ENCODE measurements at places on chromosomes 5 and 9.
A peak's percentile ranks its signal among the peaks of the same experiment; 100 is the strongest.

DNA sequence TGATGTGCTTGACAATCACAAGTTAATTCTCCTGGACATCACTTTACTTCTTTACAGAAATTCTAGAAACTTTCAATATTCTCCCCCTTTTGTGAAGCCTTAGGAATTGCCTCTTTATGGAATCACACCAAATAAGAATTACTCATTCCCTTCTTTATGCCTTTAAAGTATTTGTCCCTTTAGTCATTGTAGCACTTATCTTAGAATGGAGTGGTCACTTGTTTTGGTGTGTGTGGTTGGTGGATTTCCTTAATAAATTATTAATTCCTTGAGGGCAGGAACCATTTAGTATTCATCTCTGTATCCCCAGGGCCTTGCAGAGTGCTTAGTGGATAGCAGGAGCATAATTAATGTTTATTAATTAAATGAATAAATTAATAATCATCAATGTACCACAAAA, 307.0 kb downstream of the ARRDC3 start:
- no peak overlapping the region for H3K4me3 ChIP-seq
- no peaks in the 10 kb centered on the region for H3K4me1 ChIP-seq
- no peaks in the 10 kb centered on the region for H3K27me3 ChIP-seq
- DNase-seq, result no peak
- peaks cover 8% of the 10 kb centered on the region for H3K36me3 ChIP-seq
- no peak overlapping the region for H3K27ac ChIP-seq

GRCh38 chr9:34635556-34635955, 2.0 kb downstream of the SIGMAR1 start:
- no peak overlapping the region for H3K27ac ChIP-seq
- no peak overlapping the region for H3K4me3 ChIP-seq
- peaks cover 19% of the 10 kb centered on the region for H3K27me3 ChIP-seq
- no peak for DNase-seq

- no peaks in the 10 kb centered on the region for H3K4me1 ChIP-seq
- H3K27me3 ChIP-seq, result no peaks in the 10 kb centered on the region
- peaks cover 94% of the 10 kb centered on the region for H3K36me3 ChIP-seq
- H3K27ac ChIP-seq, result no peak overlapping the region
- DNase-seq, result no peak
- no peak overlapping the region for H3K4me3 ChIP-seq
Observed at GRCh38 chr5:75348241-75348640, 11.2 kb downstream of the HMGCR start.

GRCh38 chr5:1643651-1644392, 120.1 kb upstream of the LPCAT1 start:
- H3K27ac ChIP-seq, result no peak overlapping the region
- no peaks in the 10 kb centered on the region for H3K4me1 ChIP-seq
- H3K27me3 ChIP-seq, result peaks cover 31% of the 10 kb centered on the region
- DNase-seq, result peak; percentile 76
- H3K4me3 ChIP-seq, result no peak overlapping the region

DNA sequence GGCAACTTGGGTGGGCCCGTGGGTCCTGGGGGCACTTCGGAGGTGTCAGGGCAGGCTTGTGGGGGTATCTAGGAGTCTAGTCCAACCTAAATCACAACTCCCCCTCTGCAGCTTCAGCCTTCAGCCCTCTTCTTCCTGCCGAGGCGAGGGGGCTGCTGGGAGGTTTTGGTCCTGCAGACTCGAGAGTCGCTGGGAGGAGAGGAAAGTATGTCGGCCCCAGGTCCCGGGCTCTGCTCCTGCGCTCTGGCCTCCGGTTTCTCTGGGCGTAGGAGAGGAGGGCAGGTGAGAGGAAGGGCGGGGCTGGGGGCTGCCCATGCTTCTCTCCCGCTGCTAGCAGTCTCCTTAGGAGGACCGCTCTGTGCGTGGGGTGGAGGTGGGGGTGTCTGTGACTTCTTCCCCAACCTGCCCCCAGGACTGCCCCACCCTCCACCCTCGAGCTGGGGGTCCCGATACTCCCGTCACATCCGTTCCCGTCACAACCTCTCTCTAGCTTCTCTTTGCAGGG, 139.8 kb upstream of the COL5A1 start:
- DNase-seq, result no peak
- H3K27me3 ChIP-seq, result peaks cover 30% of the 10 kb centered on the region

DNA sequence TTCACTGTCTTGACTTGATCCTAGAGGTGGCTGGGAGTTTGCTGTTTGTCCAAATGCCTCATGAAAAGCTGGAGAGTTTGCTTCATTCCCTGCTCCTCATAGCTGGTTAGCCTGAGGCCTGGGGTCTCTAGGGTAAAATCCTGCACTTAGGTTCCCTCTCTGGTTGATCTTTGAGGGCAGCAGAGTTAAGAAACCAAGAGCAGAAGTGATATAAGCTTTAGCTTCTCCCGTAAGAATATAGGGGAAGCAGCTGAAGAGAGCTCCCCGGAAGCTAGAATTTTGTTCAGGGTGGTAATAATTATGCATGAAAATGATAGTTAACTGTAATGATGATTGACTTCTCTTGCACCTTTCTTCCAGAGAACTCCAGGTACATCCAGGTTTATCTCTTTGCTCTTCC, 1.4 kb downstream of the FAM53C start:
- H3K27ac ChIP-seq, result peak overlapping the region; percentile 100
- H3K4me1 ChIP-seq, result peaks cover 5% of the 10 kb centered on the region
- H3K4me3 ChIP-seq, result peak overlapping the region; percentile 100
- H3K36me3 ChIP-seq, result peaks cover 33% of the 10 kb centered on the region
- no peak for DNase-seq

GRCh38 chr5:165296401-165297130, 1791.1 kb downstream of the MAT2B start:
- no peak overlapping the region for H3K27ac ChIP-seq
- no peak overlapping the region for H3K4me3 ChIP-seq
- no peaks in the 10 kb centered on the region for H3K36me3 ChIP-seq

GRCh38 chr9:1231998-1232919, 182.1 kb downstream of the DMRT2 start:
- no peaks in the 10 kb centered on the region for H3K4me1 ChIP-seq
- H3K36me3 ChIP-seq, result no peaks in the 10 kb centered on the region
- no peak overlapping the region for H3K4me3 ChIP-seq
- H3K27ac ChIP-seq, result no peak overlapping the region

DNA sequence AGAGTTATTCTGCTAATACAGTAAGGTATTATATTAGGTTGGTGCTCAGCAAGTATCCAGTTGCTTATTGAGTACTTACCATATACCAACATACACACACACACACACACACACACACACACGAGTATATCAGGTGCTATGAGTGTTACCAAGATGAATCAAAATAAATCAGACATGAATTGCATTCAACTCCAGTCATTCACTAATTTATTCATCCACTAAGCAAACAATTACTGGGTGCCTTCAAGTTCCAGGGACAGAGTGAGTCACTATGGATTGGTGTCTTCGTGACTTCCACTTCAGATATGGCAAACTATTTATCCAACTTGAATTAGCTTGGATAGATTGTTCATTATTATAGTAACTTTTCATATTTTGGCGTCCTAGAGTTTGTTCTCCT, 140.7 kb upstream of the SLC44A1 start:
- H3K27ac ChIP-seq, result no peak overlapping the region
- H3K4me3 ChIP-seq, result no peak overlapping the region
- no peak for DNase-seq
- no peaks in the 10 kb centered on the region for H3K27me3 ChIP-seq

DNA sequence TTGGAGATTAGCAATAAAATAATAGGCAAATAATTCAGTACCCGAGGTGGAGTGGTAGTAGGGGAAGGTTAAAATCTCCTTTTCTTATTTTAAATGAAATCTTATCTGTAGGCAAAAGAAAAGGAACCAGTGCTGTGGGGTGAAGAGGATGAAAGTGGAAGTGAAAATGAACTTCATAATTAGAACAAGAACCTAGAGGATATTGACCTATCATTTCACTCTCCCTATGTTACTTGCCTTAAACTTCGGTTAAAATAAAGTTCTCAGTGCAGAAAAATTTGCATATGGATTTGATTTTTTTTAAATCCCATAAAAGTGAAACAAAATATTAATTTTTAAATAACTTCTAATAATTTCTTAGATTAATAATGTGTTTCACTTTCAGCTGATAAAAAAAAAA, 1094.9 kb upstream of the C9orf72 start:
- H3K36me3 ChIP-seq, result no peaks in the 10 kb centered on the region
- no peak overlapping the region for H3K4me3 ChIP-seq
- no peak for DNase-seq
- no peak overlapping the region for H3K27ac ChIP-seq
- H3K27me3 ChIP-seq, result no peaks in the 10 kb centered on the region

GRCh38 chr9:109270971-109271925, 49.6 kb downstream of the EPB41L4B start:
- H3K27me3 ChIP-seq, result no peaks in the 10 kb centered on the region
- no peak for DNase-seq
- H3K4me1 ChIP-seq, result no peaks in the 10 kb centered on the region
- H3K4me3 ChIP-seq, result no peak overlapping the region
- no peak overlapping the region for H3K27ac ChIP-seq

- H3K4me1 ChIP-seq, result no peaks in the 10 kb centered on the region
- DNase-seq, result peak; percentile 17
- H3K27me3 ChIP-seq, result peaks cover 16% of the 10 kb centered on the region
Observed at GRCh38 chr5:136034984-136035383, 6.2 kb downstream of the TGFBI start.

DNA sequence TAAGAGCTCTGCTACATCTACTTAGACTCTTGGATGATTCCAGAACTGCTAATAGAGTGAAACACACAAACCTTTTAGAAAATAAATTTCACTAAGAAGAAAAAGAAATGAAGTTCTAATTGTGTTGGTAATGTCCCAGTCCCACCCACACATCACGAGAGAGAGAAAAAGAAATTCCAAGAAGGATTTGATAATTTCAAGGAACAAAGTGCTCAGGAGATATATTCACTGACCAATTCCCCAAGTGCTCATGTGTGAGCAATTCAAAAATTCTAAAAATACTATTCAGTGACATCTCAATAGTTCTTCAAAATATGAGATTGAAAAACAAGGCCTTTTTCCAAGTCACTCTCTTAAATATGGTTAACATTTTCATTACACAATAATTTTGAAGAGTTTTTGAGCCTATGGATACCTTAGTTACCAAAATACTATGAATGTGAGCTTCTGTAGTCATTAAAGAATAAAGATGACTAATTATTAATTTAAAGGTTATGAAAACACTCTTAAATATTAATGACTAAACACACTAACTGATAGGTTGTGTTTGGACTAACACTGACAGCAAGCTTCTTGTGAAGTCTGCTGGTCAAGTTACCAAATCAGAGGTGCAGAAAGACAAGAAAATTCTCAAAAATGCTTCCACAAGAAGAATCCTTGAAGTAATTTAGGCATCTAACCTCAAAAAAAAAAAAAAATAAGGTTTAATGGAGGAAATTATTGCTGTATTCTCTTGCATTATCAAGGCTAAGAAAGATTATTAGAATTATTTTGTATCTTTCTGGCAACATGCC, 245.3 kb downstream of the PDE4D start:
- H3K27ac ChIP-seq, result no peak overlapping the region
- no peak for DNase-seq
- no peaks in the 10 kb centered on the region for H3K36me3 ChIP-seq

- H3K36me3 ChIP-seq, result no peaks in the 10 kb centered on the region
- no peaks in the 10 kb centered on the region for H3K4me1 ChIP-seq
- H3K27ac ChIP-seq, result peak overlapping the region; percentile 24
- peak; percentile 88 for DNase-seq
Observed at GRCh38 chr5:1004461-1005248, 3.9 kb upstream of the NKD2 start.

GRCh38 chr9:110180511-110181434, 27.2 kb downstream of the C9orf152 start:
- no peak overlapping the region for H3K4me3 ChIP-seq
- H3K27ac ChIP-seq, result no peak overlapping the region
- no peaks in the 10 kb centered on the region for H3K36me3 ChIP-seq
- no peak for DNase-seq
- H3K4me1 ChIP-seq, result no peaks in the 10 kb centered on the region
- H3K27me3 ChIP-seq, result peaks cover 16% of the 10 kb centered on the region

DNA sequence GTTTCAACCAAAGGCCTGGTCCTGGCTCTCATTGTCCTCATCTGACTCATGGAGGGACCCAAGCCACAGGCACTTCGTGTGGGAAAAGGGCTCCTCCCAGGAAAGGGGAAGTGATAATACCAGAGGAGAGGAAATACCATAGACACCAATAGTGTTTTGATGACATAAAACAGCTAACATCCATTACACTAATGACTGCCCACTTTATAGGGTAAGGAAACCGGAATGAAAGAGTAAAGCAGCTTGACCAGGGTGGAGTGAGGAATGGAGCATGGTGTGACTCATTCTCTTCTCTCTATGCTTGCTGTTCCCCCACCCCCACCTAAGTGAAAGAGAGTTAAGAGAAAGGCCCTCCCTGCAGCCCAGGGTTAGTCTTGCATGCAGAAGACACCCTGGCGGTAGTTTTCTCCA, 67.4 kb upstream of the HRH2 start:
- no peak for DNase-seq
- no peak overlapping the region for H3K27ac ChIP-seq
- H3K4me1 ChIP-seq, result peaks cover 6% of the 10 kb centered on the region
- H3K36me3 ChIP-seq, result no peaks in the 10 kb centered on the region
- H3K4me3 ChIP-seq, result no peak overlapping the region

- H3K27me3 ChIP-seq, result no peaks in the 10 kb centered on the region
- H3K27ac ChIP-seq, result no peak overlapping the region
- H3K36me3 ChIP-seq, result no peaks in the 10 kb centered on the region
- peaks cover 5% of the 10 kb centered on the region for H3K4me1 ChIP-seq
- no peak overlapping the region for H3K4me3 ChIP-seq
- no peak for DNase-seq
Observed at GRCh38 chr9:5897851-5898250, 7.2 kb downstream of the MLANA start.

DNA sequence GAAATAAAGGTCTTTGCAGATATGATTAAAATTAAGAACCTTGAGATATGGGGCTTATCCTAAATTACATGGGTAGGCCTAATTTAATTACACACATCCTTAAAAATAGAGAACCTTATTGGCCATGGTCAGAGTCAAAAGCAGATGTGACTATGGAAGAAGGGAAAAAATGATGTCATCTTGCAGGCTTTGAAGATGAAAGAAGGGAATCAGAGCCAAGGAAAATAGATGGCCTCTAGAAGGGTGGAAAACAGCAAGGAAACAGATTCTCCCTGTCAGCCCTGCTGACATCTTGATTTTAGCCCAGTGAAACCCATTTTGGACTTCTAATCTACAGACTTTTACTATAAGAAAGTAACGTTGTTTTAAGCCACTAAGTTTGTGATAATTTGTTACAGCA, 37.6 kb upstream of the KCNN2 start:
- H3K36me3 ChIP-seq, result no peaks in the 10 kb centered on the region
- H3K4me3 ChIP-seq, result no peak overlapping the region
- no peak for DNase-seq
- H3K27me3 ChIP-seq, result no peaks in the 10 kb centered on the region
- no peaks in the 10 kb centered on the region for H3K4me1 ChIP-seq
- H3K27ac ChIP-seq, result no peak overlapping the region

Measured in endodermal cell (in vitro differentiated cells).